ENCODE measurements at places on chromosomes 3 and 15. TPM values are rescaled to one million over a fixed set of nuclear protein-coding genes. Genes with fewer than 3 reads are reported as not detected.

Gene CAPN3
- total RNA-seq, result 0.37 TPM

Gene NAALADL2
- total RNA-seq, result 11.5 TPM

Gene OCA2
- 1.0 TPM for total RNA-seq

Gene ASB14
- not detected for total RNA-seq

Gene FETUB
- not detected for total RNA-seq

Gene SPINT1
- total RNA-seq, result 13.7 TPM

Gene ADGRG7
- not detected for total RNA-seq

Gene CCDC33
- total RNA-seq, result 1.9 TPM

Gene CHAC1
- total RNA-seq, result 2.4 TPM

Gene CSTA
- total RNA-seq, result not detected

Gene FAIM
- total RNA-seq, result 13.2 TPM

Gene GRK7
- total RNA-seq, result not detected

Gene ECE2
- total RNA-seq, result 0.15 TPM

Gene PLA2G4D
- not detected for total RNA-seq

Gene GOLGA6A
- total RNA-seq, result 0.59 TPM

Gene TMEM212
- total RNA-seq, result not detected

Gene ILDR1
- total RNA-seq, result 0.07 TPM

Gene TNIK
- total RNA-seq, result 5.0 TPM

Gene STRIT1
- total RNA-seq, result not detected

Gene CHRM5
- total RNA-seq, result not detected

Gene ROPN1
- not detected for total RNA-seq

Gene MYNN
- total RNA-seq, result 23.6 TPM

Gene CYP11A1
- total RNA-seq, result 1.1 TPM

Gene WDR49
- total RNA-seq, result not detected

Gene CCDC54
- not detected for total RNA-seq

Gene TMEM108
- total RNA-seq, result 4.8 TPM

Gene GOLGA8M
- total RNA-seq, result not detected

Gene ZPLD1
- total RNA-seq, result 0.31 TPM

Gene CLRN1
- total RNA-seq, result not detected

Gene SLC2A2
- not detected for total RNA-seq

Gene RAD51
- 27.2 TPM for total RNA-seq

Gene TGM5
- not detected for total RNA-seq

Gene ATP13A4
- total RNA-seq, result 0.32 TPM

Gene GPR160
- 4.3 TPM for total RNA-seq

Gene CCK
- total RNA-seq, result 1.1 TPM

Gene SERPINI1
- total RNA-seq, result 9.0 TPM

Gene INSYN1
- 0.17 TPM for total RNA-seq

Gene P2RY1
- total RNA-seq, result 3.9 TPM

Gene MCF2L2
- total RNA-seq, result 11.1 TPM

Gene CCRL2
- not detected for total RNA-seq

Gene C2CD4A
- total RNA-seq, result not detected

Gene KBTBD13
- not detected for total RNA-seq

Gene NEIL1
- 11.2 TPM for total RNA-seq

Gene GOLGA8S
- not detected for total RNA-seq

Gene SHC4
- total RNA-seq, result 2.2 TPM

Gene TMEM87A
- 43.3 TPM for total RNA-seq

Gene SERPINI2
- total RNA-seq, result not detected

Gene GHSR
- total RNA-seq, result not detected

Gene ZNF385D
- total RNA-seq, result 1.9 TPM

Gene AMIGO3
- total RNA-seq, result not detected

Gene HTD2
- 29.5 TPM for total RNA-seq

Gene BLOC1S6
- total RNA-seq, result 46.6 TPM

Gene SLC12A1
- not detected for total RNA-seq
